Uterus (tissue), 4 donors: ENCODE measurements at places on chromosomes 6 and 20.

DNA sequence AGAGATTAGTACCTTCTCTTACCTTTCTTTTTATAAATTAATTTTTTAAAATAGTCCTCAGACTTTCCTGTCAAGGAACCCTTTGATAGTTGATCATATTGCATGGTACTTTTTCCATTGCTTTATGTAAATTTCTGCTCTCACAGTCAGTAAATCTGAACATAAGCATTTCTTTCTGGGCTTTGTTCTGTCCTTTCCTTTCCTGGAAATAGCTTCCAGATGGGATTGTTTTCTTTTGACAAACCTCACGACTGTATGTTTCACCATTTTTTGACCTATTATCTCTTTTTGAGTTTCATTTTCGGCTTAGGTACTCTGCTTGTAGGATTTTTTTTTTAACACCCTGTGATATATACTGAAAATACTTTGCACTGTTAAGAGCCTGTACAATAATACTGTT lies 32.6 kb downstream of the UTRN start:
- no peak for DNase-seq

DNA sequence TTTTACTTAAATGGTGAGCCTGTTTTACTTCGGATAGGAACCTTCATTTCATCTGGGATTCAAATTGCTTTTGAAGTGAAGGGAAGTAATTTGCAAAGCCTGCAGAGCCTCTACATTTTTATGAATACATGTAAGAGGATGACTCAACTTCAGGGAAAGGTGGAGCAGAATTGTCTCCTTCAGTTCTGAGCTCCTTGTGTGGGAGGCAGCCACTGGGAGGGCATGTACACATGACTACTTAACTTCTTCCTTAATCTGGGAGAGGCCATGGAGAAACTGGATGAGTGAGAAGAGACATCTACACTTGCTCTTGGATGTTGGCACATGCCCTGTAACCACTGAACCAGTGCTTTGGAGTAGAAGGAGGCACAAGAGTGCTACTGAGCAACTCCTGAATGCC lies 145.1 kb upstream of the NRSN1 start:
- no peak for DNase-seq

GRCh38 chr6:3451498-3451897 lies 5.4 kb downstream of the SLC22A23 start:
- DNase-seq: no peak

DNA sequence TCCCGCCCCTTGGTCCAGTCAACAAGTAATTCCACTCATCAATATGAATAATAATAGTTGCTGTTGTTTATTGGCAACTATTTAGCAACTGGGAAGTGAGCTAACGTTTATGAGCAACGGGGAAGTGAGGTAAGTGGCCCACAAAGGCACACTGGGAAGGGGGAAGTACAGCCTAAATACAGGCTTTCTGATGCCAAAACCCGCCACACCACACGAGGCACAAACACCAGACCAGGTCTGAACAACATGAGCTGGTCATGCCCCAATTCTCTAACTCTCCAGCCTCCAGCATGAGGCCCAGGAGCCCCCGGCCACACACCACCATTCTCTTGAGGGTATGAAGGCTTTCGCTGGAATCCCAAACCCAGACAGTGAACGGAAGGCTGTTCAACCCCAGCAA lies 50.8 kb downstream of the PREX1 start:
- no peak for DNase-seq

GRCh38 chr6:89313006-89313405 lies 2.1 kb downstream of the GABRR2 start:
- no peak for DNase-seq

GRCh38 chr6:10385524-10386132 lies 29.2 kb downstream of the TFAP2A start:
- no peak for DNase-seq

DNA sequence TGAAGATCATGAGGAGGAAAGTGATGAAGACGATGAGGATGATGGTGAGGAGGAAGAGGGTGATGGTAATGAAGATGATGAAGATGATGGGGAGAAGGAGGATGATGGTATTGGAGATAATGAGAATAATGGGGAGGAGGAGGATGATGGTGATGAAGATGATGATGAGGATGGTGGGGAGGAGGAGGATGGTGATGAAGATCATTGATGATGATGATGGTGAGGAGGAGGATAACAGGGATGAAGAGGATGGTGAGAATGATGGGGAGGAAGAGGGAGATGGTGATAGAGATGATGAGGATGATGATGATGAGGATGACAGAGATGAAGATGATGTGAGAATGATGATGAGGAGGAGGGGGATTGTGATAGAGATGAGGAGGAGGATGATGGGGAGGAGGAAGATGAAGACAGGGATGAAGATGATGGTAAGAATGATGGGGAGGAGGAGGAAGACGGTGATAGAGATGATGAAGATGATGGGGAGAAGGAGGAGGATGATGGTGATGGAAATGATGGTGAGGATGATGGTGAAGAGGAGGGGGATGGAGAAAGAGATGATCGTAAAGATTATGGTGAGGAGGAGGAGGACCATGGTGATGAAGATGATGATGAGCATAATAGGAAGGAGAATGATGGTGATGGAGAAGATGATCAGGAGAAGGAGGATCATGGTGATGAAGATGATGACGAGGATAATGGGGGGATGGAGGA lies 273.7 kb downstream of the SMOC2 start:
- no peak for DNase-seq

- DNase-seq: no peak
Observed at GRCh38 chr20:6575912-6576401, 191.5 kb upstream of the BMP2 start.

DNA sequence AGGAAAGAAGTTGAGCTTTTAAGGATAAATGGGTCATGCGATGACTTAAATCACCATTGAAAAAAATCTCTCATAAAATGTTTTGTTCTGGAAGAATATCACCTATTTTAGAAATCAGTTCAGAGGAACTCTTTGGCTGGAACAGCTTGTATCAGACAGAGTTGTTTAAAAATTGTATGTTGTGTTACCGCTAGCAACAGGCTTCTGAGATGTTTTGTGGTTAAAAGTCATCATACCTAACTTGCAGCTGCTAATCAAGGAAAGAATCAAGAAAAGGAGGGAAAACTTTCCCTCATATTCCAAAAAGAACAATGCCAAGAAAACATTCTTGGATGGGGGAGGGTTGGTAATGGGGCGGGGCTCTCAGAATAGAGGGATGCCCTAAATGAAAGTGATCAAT lies 220.7 kb upstream of the CITED2 start:
- DNase-seq: no peak

DNA sequence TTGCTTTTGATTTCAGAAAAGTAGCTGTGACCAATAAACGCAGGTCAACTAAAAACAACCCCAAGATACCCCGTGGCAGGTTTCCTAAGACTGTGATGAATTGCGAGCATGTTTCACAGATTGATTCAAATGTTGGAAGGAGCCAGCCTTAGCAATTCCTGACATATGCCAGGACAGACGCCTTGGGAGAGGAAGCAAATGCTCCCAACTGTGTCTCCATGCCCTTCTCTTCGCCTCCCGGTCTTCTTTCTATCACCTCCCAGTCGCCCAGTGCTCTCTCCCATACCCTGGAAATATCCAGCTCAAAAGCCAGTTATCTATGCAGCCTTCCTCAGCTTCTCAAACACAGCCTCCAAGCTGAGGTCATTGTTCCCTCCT lies 32.0 kb downstream of the KIAA0319 start:
- no peak for DNase-seq

DNA sequence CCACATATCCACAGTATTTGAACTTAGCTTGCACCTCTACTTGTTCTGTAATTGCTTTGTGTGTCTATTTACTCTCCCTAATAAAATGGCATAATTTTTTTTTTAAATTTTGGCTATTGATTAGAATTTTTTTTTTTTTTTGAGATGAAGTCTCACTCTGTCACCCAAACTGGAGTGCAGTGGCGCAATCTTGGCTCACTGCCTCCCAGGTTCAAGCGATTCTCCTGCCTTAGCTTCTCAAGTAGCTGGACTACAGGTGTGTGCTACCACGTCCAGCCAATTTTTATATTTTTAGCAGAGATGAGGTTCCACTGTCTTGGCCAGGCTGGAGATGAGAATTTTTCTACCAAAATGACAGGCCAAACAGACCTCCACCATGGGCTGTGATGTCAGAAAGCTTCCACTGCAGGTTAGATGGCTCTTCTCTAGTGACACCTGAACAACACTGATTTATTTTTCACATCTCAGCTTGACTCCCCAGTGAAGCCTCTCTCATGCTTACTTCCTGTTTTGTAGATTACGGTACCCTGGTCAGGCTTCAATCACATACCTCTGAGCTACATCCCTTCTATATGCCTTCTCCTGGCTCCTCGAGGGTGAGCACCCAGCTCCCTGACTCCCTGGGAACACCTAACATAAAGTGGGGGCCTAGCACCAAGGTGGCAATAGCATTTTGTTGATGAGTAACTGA lies 112.8 kb downstream of the ARHGAP18 start:
- no peak for DNase-seq

DNA sequence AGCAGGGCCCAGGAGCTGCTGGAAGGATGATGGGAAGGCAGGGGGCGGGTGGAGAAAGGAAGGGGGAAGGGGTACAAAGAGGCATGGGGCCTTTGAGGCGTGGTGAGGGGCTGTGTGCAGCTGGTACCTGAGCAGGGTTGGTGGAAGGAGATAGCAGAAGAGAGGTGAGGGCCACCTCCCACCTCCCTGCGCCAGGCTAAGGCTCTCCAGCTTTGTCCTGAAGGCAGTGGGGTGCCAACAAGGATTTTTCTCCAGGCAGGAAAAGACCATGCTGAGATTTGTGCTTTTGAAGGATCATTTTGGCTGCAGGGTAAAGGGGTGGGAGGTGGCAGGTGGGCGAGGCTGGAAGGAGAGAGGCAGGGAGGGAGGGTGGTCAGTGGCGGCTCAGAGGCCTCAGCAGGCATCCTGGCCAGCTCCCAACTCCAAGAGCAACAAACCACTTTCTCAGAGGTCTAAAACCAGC lies 40.8 kb downstream of the NOL4L start:
- no peak for DNase-seq

- no peak for DNase-seq
Observed at GRCh38 chr6:26552640-26553188, 14.5 kb downstream of the HMGN4 start.

GRCh38 chr20:22579711-22580697 lies 4.4 kb downstream of the FOXA2 start:
- no peak for DNase-seq

DNA sequence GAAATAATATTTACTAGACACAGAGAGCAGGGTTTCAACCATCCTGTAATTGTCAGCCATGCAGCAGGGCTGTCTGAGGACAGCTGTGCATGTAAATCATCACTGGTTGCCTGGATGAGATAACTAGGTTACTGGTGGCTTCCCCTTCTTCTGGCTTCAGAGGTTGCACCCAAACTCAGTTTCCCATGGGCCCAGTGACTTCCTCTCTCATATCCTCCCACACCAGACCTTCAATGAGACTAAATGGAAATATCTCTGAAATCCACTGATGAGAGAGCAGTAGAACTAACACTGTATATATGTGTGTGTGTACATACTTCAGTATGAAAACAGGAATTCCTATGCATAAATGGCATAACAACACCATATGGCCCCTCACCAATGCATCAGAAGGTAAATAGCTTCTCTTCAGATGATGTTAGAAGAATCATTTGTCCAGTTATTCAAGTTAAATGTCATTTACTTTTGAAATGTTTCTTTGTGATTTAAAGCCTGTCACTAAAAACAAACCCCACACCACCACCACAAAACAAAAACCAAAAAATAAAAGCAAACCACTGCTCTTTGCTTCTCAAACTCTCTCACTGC lies 51.0 kb upstream of the IL20RA start:
- DNase-seq: no peak

DNA sequence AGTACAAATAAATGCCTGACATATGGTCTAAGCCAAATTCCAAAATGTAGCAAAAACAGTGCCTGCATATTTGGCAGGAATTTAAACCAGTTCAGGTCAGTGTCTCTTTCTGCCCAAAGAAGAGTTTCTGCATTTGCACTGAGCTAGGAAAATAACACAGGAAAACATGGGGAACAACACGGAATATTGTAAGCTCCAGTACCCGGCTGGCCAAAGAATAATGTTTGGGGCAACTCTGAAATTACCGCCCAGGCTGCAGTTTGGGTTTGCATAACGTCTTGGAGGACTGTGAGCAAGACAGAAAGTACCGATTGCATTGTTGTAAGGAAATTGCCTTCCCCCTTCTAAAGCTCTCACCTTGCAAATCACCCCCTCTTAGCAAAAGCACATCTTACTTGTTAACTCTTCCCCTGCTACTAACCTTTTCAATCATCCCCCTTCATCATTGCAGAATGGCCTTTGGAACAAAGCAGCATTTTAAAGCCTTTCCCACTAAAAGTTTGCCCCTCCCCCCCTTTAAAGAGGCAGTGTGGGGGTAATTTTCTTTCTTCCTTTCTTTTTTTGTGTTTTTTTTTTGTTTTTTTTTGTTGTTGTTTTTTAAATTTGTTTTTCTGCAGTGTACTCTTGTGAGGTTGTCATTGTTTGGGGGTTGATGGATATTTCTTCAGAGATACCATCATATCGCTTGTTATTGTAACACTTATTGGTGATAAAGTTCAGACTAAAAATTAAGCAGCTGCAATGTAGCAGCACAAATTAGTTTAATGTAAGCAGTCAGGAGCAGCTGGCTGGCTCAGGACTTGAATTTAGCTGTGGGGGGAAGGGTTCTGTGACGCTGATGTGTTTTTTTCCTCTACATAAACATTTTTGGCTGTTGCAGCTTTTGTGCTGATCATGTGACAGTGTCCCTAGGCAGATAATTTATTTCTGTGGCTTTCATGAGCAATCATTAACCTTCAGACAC lies 100.0 kb upstream of the CITED2 start:
- no peak for DNase-seq

- DNase-seq: no peak
Observed at GRCh38 chr20:45400346-45401031, 7.6 kb upstream of the DBNDD2 start.

DNA sequence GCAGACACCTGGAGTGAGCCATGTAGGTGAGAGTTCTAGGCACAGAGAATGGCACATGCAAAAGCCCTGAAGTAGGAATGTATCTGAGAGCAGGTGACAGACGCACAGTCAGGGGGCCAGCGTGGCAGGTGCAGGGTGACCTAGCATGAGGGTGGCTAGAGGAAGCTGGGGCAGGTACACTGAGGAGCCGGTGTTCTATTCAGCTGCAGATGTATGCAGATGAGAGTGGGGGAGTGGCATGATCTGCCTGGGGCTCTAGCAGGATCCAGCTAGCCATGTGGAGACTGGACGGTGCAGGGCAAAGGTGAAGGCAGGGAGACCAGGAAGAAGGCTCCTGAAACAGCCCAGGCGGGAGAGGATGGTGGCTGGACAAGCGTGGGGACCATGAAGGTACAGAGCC lies 10.7 kb downstream of the PEDS1 start:
- no peak for DNase-seq

- no peak for DNase-seq
Observed at GRCh38 chr6:109944448-109944847, 33.7 kb upstream of the GPR6 start.

GRCh38 chr6:13439644-13440043 lies 47.8 kb downstream of the GFOD1 start:
- DNase-seq: no peak
